ENCODE measurements at places on chromosomes 12 and 14. TPM values are rescaled to one million over a fixed set of nuclear protein-coding genes. Genes with fewer than 3 reads are reported as not detected.

DNA sequence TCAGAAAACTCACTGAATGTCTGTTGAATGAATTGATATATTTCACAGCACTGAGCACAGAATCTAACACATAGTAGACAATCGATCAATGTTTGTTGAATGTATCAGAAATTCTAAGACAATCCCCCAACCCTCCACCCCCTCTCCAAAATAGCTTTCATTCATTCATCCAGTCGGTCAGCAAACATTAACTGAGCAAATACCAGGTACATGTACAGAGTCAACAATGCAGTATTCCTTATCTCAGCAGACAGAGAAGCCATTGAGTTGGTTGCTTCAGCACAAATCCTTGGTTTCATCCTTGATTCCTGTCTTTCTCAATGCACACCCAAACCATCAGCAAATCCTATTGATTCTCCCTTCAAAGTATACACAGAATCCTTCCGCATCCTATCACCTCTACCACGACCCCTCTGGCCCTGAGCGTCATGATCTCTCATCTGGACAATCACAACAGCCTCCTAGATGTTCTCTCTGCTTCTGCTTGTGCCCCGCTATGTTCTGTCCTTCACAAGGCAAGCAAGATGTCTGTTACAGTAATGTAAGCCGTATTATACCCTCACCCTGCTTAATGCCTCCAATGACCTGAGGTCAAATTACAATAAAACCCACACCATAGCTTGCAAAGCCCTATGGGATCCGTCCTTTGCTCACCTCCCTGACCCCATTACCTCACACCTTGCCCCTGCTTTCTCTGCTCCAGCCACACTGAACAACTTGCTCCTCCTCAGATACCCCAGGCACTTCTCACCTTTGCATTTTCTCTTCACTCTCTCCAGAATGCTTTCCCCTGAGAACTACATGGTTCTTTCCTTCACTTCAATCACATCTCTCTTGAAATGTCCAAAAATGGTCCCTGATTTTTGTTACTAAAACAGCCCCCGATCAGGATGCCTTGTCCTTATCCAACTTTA is 738.1 kb upstream of the TBX3 start:
- DNase-seq: no peak

GRCh38 chr12:11023387-11023786 is 967 bp upstream of the TAS2R19 start:
- DNase-seq: no peak

GRCh38 chr12:89181271-89181920 is 170.9 kb downstream of the DUSP6 start:
- no peak for DNase-seq

- DNase-seq: no peak
Observed at GRCh38 chr14:91327250-91327595, 82.7 kb upstream of the GPR68 start.

GRCh38 chr12:59186451-59186850 is 266.1 kb upstream of the LRIG3 start:
- no peak for DNase-seq

GRCh38 chr12:65055859-65056258 is 65.2 kb downstream of the WIF1 start:
- no peak for DNase-seq

GRCh38 chr14:104751539-104752422 is 1.2 kb upstream of the SIVA1 start:
- no peak for DNase-seq

DNA sequence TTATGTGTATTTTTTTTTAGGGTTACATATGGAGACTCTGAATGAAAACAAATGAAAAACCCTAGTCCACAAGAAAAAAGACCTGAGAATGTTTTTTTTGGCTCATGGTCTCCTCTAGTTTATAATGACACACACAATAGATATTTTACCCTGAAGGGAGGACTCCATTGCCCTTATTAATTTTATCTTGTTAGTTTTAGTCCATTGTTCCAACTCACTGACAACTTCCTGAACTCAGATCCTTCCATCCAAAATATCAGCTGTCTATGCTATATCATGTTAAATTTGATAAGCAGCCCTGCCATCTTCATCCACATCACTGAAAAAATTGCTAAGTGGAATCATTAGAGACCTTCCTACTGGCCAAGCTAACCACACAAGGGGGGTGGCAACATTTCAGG is 232.1 kb downstream of the MON2 start:
- DNase-seq: no peak

- DNase-seq: no peak
Observed at GRCh38 chr12:2283916-2284315, 231.1 kb downstream of the CACNA1C start.

DNA sequence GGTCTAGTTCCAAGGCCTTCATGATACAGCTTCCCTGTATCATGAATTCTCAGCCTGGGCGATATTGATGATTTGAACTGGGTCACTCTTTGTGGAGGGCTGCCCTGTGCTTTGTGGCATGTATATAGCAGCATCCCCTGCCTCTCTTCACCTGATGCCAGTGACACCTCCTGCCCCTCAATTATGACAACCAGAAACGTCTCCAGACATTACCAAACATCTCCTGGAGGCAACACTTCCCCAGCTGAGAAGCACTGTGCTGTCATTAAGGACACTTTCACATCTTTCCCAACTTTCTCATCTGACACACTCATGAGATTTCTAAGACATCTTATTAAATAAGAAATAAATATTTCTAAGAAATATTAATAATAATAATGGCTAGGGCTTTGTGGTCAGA is 315.3 kb downstream of the BCL11B start:
- DNase-seq: no peak

GRCh38 chr12:34163443-34163842 is 141.1 kb downstream of the ALG10 start:
- DNase-seq: no peak

DNA sequence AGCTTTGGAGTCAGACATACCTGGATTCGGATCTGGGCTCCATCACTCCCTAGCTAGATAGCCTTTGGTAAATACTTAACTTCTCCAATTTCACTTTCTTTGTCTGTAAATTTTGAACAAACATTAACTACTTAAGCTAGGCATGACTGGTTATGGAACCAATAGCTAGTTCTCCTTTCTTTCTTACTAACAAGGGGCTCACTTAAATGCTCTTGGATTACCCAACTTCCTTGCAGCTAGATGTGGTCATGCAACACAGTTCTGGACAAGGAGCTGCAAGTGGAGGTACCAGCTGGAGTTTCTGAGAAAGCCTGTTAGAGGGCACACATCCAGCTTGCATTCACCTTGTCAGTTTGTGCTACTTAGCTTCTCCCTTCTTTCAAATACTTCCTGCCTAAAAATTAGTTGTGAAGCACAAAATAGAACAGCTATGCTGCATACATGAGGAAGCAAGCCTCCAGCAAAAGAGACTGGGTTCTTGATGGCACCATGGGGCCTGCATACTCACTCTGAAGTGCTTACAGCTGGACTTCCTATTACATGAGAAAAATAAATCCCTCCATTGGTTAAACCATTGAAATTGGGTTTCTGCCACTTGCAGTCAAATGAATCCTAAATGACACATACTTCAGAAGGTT is 210.1 kb upstream of the EEA1 start:
- DNase-seq: no peak

GRCh38 chr14:89956661-89957009 is 908 bp downstream of the TDP1 start:
- DNase-seq: no peak

DNA sequence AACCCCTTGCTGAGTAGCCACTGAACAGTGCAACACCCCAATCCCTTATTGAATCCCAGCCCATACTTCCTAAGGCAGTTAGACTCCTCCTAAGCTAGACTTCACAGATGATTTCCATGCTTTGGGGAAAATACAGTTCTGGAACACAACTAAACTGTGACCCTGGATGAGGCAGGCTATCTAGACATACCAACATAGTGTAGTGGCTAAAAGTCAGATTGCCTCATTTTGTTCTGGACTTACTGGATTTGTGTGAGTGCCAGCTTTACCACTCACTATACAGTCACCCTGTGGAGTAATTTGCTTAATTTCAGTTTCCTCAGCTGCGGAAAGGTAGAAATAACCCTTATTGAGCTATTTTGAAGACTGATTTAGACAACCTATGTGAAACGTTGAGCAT is 203.1 kb downstream of the ASCL1 start:
- DNase-seq: no peak

DNA sequence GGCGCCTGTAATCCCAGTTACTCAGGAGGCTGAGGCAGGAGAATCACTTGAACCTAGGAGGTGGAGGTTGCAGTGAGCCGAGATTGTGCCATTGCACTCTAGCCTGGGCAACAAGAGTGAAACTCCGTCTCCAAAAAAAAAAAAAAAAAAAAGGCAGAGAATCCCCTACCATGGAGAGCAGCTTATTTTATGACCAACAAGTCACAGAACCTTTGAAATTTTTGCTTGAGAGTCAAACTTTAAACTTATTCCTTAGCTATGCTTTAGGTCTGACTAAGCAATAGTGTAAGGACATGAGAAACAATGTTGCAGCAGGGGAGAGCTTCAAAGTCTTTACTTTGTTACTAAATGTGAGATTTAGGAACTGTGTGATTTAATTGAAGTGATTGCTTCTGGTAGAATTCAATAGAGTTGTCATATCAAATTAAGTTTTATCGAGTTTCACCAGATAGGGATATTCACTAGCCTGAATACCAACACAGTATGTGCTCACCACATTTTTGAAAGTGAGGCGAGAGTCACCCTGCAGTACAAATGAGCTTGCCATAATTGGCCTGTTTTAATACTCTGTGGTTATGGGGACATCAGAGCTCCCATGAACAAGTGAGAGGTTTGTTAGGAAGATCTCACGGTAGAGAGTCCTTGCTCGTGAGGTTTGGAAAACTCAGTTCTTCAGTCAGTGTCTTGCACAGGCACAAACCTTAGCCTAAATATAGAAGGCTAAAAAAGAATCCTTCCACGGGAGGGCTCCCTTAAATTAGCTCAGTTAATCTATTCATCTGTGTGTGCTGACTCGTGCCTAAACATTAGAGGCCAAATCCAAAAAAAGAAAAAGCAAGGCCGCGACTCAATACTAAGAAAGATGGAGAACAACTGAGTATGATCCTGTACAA is 108.6 kb downstream of the SAMD4A start:
- no peak for DNase-seq

DNA sequence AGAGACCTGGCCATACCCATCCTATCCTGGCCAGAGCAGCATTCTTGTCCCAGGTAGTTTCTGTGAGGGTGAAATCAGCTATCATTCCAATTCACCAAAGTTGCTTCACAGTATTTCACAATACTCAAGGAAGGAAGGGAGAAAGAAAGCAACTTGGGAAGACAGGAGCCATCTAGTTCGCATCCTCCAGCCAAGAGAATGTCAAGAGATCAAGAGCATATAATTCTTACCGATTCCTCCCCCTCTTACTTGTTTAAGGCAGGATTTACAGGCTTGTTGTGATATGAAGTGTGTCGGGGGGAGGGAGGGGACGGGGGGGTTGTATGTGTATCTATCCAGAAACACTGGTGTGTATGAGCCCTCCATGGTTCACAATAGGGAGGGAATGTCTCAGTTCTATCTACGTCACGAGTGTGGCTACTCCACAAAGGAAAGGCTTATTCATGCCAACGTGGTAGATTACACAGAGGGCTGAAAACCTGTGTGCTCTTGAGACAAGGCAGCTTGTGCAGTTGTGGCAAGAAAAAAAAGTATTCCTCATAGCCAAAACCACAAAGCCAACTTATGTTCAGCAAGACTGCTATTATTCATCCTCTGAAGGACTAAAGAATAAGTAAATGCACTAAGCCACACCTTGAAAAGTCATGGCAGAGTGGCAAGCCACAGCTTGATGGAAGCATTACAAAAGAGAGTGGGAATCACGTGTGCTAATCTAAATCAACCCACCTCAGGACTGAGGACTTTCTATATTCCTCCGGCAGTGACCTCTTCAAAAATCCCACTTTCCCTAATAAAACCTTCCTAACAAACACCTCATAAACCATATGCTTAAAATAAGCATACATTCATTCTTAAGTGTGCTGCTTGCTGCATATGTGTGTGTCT is 35.0 kb downstream of the CORO1C start:
- no peak for DNase-seq

DNA sequence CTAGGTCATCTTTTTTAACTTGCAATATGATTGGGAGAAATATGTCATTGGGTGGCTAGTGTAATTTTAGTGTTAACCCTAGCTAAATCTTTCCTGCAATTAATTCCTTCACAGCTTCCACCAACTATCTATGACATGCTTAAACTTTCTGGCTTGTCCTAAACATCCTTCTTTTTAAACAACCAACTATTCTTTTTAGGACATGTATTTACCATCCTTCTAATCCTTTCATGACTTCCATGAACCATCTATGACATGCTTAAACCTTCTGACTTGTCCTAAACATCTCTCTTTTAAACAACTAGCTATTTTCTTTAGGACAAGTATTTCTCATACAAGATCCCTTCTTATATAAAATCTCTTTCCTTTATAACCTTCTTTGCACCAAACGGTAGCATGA is 179.6 kb upstream of the PDZRN4 start:
- no peak for DNase-seq

GRCh38 chr12:8637244-8637643 is 24.6 kb upstream of the AICDA start:
- DNase-seq: no peak

DNA sequence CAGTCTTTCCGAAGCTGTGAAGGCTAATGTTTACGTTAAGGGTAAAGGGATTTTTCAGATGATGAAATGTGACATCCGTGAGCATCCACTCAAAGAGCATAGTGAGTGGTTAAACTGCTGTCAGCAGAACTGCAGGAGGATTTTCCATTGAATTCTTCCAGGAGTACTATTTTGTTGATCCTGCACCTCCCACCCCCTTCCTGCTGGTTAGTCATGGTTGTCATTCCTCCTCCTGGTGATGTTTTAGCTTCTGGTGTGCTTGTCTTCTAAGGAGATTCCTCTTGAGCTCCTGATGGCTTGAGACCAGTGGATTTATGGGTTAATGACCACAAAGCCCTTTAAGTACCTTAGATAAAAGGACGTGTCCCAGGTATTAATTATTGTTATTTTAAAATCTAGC is 2.4 kb upstream of the GPRC5D start:
- no peak for DNase-seq

- no peak for DNase-seq
Observed at GRCh38 chr12:28189784-28190320, 404 bp upstream of the CCDC91 start.

GRCh38 chr12:2582631-2583030 is 212.1 kb upstream of the FKBP4 start:
- DNase-seq: no peak

The C14orf180 gene
- 121 TPM for polyA plus RNA-seq

The TAMALIN gene
- 26.5 TPM for polyA plus RNA-seq

The SCNN1A gene
- polyA plus RNA-seq: 0.11 TPM

The TAS2R20 gene
- polyA plus RNA-seq: 0.18 TPM

The C2CD5 gene
- 11.0 TPM for polyA plus RNA-seq

The PPP4R4 gene
- polyA plus RNA-seq: 0.40 TPM
